ENCODE measurements at places on chromosomes 4 and X. TPM values are rescaled to one million over a fixed set of nuclear protein-coding genes. Genes with fewer than 3 reads are reported as not detected.

- H3K4me1 ChIP-seq = peaks cover 19% of the 10 kb centered on the region
- DNase-seq = no peak
- no peak overlapping the region for H3K4me3 ChIP-seq
- H3K36me3 ChIP-seq = peaks cover 61% of the 10 kb centered on the region
Measured at GRCh38 chr4:109611045-109611646, 51.1 kb downstream of the MCUB start.

DNA sequence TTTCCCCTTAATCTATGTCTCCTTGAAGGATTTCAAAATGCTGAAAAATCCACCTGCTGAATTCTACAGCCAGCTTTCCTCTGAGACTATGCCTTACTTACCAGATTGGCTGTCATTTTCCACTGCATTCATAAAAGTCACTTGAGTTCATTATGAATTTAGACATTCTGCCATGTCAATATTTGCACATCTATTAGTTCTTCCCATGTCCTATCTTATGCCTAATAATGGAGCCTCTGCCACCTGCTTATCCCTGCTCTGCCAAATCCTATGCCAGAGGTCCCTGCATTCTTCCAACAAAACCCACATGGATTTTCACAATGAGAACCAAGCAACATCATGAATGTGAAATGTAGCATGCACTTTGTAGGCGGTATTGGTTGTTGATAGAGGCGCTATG lies 42.6 kb downstream of the GASK1B start:
- no peak for DNase-seq
- no peaks in the 10 kb centered on the region for H3K4me1 ChIP-seq
- no peaks in the 10 kb centered on the region for H3K27me3 ChIP-seq
- no peak overlapping the region for H3K4me3 ChIP-seq
- no peak overlapping the region for H3K27ac ChIP-seq

- peaks cover 11% of the 10 kb centered on the region for H3K27me3 ChIP-seq
- H3K4me1 ChIP-seq = no peaks in the 10 kb centered on the region
- no peak overlapping the region for H3K27ac ChIP-seq
- H3K4me3 ChIP-seq = no peak overlapping the region
- no peak for DNase-seq
Measured at GRCh38 chrX:151167791-151168345, 8.5 kb upstream of the GPR50 start.

DAPP1 gene
- 28.4 TPM for total RNA-seq

Measured in activated CD4-positive, alpha-beta T cell treated with anti-CD3 and anti-CD28 coated beads, Interleukin-2, amount 10 ng/mL, durations not matched to agents 24 days and 14 days (primary cell).